ENCODE measurements at places on chromosomes 6 and 20.

DNA sequence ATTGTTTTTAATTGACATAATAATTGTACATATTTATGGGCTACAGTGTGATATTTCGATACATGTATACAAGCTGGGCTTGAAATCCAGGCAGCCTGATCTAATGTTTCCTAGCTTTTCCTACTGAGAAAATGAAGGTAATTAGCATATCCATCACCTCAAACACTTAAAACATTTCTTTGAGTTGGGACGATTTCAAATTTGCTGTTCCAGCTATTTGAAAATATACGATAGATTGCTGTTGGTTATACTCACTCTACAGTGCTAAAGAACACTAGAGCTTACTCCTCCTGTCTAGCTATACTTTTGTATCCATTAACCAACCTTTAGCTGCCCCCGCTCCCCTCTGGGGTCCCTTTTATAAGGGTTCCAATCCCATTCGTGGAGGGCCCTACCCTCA, 4.7 kb downstream of the LHFPL5 start:
- no peak for DNase-seq

GRCh38 chr6:97726378-97726777, 443.4 kb upstream of the MMS22L start:
- no peak for DNase-seq

DNA sequence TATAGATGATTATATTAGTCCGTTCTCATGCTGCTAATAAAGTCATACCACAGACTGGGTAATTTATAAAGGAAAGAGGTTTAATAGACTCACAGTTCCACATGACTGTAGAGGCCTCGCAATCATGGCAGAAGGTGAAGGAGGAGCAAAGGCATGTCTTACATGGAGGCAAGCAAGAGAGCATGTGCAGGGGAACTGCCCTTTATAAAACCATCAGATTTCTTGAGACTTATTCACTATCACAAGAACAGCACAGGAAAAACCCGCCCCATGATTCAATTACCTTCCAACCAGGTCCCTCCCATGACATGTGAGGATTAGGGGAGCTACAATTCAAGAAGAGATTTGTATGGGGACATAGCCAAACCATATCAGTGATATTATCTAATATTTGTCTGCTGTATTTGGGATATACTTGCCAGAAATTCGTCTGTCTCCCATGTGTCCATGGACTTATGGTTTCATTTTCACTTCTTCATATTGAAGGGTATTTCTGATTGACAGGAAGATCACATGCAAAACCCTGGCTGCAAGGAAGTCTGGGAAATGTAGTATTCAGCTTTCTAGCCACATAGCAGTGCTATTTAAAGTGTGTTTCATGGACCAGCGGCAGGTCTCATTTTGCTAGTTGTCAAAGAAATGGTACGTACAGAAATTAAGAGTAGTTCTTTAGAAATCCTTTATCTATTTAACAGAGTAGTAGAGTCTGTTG, 50.5 kb upstream of the PAK5 start:
- DNase-seq: no peak

- DNase-seq: no peak
Observed at GRCh38 chr6:4355241-4355640, 219.9 kb upstream of the ECI2 start.

DNA sequence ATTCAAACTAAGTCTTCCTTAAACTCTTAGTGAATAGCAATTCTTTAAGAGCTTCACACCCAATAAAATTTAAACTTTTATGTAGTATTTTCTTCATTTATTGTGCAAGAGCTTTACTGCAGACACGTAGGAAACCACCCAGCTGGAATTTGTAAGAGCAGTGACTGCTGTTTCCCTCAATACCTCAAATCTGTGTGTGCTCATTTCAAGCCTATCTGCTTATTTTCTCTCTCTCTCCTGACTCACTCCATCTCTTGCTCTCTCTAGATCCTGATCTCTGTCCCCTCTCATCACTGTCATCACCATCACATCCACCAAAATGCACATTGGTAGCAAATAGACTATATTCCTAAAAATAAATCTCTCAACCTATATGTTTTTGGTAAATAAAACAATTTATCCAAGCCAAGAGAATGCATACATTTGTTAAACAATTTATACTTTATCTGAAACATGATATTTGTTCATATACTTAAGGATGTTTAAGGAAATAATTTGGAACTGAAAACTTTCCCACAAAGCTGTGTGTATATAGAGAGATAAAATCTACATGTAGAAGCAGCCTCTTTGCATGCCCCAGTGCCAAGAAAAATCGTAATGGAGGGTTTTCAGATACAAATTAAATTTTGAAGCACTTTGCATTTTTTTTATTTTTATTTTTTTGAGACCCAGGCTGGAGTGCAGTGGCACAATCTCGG, 273.0 kb downstream of the TFAP2A start:
- no peak for DNase-seq

GRCh38 chr6:83417880-83418663, 12.8 kb downstream of the ME1 start:
- no peak for DNase-seq

GRCh38 chr6:43450699-43451131, 4.6 kb downstream of the DLK2 start:
- no peak for DNase-seq

- no peak for DNase-seq
Observed at GRCh38 chr6:112235956-112236355, 18.4 kb downstream of the LAMA4 start.

All from stimulated activated CD4-positive, alpha-beta T cell treated with anti-CD3 and anti-CD28 coated beads, TNF-alpha, amount 100 ng/mL, for 4 hours (primary cell).